ENCODE measurements at places on chromosomes 6 and 20.
A peak's percentile ranks its signal among the peaks of the same experiment; 100 is the strongest.

- no peak for DNase-seq
These were observed 46.5 kb upstream of the KLHL31 start for GRCh38 chr6:53712078-53712477.

- no peak for DNase-seq
These were observed 30.5 kb upstream of the SLCO4A1 start for GRCh38 chr20:62611819-62612218.

- no peak for DNase-seq
These were observed 236.0 kb upstream of the STXBP5 start for GRCh38 chr6:146968041-146968760.

GRCh38 chr6:3856576-3856975 is 7.4 kb downstream of the FAM50B start:
- no peak for DNase-seq

- DNase-seq = no peak
These were observed 508.0 kb downstream of the TBC1D32 start for GRCh38 chr6:120826253-120826652.

- peak; percentile 50 for DNase-seq
These were observed 19.0 kb downstream of the PACSIN1 start for GRCh38 chr6:34484899-34485298.

- no peak for DNase-seq
These were observed 10.5 kb upstream of the BEND3 start for GRCh38 chr6:107125771-107126170.

DNA sequence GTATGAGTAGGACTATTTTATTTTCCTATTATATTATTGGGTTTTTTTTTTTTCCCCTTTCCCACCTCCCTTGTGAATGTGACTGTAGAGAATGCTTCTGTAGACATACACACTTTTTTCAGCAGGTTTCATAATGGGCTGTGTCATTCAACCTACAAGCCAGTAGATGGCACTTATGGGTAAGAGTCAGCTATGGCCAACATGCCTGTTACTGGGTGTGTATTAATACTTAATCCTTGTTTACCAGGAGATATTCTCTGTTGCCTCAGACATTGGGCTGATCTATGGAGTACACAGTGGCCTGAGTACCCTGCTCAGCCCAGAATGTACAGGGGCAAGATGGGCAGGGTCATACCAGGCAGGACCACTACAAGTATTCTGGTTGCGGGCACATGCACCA is 382.5 kb downstream of the EPHA7 start:
- no peak for DNase-seq

GRCh38 chr6:156310701-156311100 is 466.5 kb upstream of the ARID1B start:
- DNase-seq = no peak

DNA sequence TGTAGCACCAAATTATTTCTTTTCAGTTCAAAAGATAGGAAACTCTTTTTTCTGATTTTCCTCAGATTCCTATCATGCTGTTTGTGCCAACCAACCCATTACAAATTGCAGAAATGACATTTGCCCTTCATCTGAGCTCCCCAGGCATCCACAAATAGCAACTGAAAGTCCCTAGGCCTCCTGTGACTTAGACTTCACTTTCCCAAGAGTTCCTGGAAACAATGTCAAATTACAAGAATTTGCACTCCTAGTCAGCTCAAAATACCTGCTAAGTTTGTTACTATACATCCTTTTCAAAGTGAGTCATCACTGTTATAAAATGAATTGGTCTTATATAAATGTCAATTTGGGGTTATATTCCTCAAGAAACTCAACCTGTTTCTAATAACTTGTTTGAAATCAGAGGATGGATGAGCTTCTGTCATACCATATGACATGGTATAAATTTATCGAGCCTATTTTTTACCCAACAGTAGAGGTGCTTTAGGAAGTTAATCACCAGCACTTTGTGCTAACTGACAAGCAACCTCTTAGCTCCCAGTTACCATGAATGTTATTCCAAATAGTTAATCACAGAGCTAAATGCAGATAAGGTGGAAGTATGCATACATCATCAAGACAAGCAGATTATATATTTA is 256.5 kb downstream of the HACE1 start:
- no peak for DNase-seq

DNA sequence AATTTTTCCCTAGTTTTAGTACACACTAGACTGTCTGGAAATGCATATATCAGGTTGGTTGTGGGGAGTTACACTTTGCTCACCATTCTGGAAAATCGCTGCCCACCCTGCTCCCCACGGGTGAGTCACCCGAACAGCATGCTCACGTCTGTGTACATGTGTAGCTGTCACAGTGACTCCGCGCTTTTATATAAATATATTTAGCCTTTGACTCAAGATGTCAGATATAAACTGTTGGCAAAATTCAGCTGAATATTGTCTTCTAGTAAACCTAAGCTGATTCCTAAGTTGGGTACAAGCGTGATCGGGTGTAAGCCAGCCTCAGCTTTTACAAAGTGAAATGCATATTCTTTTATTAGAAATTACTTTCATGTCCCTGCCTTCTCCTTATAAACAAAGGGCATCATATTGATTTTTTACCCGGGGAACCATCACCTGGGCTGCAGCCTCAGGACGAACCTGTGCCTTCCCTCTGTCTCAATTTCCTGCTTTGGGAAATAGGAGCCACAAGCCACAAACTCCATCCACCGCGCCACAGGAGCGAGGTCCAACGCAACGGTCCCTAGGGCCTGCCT is 4.3 kb downstream of the SDCBP2 start:
- no peak for DNase-seq

DNA sequence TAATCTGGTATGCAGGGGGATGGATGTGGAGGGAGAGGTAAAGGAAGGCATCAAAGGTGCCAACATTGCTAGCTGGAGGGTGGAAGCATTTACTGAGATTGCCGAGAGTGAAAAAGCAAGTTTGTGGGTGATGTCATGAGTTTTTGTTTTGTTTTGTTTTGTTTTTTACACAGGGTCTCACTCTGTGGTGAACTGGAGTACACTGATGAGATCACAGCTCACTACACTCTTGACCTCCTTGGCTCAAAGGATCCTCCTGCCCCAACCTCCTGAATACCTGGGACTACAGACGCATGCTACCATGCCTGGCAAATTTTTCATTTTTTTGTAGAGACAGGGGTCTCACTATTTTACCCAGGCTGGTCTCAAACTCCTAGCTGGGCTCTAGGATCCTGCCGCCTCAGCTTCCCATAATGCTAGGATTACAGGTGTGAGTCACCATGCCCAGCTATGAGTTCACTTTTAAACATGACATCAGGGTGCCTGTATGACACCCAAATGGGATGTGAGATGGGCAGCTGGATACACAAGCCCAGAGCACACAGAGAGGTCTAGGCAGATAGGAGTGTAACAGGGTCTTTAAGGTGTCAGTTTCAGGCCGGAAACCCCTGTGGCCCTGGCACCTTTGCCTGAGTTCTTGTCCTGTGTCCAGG is 35.1 kb upstream of the HMGA1 start:
- no peak for DNase-seq

GRCh38 chr20:46282669-46283068 is 25.6 kb downstream of the CDH22 start:
- DNase-seq = no peak

DNA sequence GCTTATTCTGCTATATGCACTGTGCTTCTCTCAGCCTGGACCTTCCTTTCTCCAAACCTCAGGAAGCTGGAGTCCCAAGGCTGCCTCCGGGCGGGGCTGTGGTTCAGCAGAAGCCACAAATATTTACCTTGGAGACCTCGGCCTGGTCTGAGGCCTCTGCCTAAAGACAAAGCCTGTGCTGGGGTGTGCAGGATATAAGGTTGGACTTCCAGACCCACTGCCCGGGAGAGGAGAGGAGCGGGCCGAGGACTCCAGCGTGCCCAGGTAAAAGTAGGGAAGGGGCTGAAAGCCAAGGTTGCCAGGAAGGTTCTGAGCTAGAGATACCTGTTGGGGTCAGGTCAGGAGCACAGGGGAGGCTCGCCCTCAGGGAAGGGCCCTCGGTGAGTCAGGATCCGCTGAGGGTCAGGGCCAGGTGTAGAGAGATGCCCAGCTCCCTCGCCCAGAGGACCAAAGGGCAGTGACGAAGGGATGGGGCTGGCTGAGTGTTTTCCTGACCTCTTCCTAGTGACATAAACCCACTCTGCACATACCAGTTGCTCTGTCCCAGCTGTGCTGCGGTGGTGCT is at the start of gene BPIFB1:
Gene BPIFB1 (plus strand): TSS at position 224 of the 565 bp plus-strand sequence. CDS start 2,860 bp downstream, outside the sequence.
- no peak for DNase-seq

DNA sequence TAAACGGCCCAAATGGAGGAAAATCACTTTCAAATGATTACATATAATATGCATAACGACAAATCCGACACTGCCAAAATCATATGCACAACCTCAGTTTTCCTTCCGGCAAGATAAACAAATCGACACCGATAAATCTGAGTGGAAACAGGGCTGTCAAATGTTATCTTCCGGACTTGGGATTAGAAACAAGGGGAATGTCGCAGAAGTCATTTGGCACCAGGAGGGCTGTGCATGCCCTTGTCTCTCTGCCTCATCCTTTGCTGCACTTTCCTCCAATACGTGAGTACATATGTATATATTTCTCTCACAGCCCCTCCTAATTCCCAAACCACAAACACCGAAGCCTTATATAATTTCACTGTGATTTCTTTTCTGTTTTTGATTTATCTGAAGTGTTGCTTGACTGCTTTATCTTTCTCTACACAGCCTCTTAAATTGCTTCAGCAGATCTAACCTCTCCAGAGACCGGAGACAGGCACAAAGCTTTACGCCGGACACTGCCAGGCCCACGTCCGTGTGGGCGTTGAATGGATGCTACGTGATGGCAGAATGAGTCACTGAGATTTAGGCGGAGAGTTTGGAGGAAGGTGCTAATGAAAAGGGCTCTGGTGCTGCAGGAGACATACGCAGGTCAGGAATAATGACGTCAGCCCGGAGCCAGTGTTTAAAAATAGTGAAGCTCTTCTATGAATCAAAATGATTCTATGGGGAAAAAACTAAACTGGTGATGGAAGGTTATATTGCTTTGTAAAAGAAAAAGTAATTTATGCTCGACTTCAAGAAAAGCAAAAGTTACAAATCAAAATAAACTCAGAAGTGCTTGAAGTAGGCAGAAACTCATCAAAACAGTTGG is 21.0 kb upstream of the PRELID3B start:
- DNase-seq = no peak

- DNase-seq = no peak
These were observed 1.7 kb upstream of the PLA2G7 start for GRCh38 chr6:46736906-46737305.

DNA sequence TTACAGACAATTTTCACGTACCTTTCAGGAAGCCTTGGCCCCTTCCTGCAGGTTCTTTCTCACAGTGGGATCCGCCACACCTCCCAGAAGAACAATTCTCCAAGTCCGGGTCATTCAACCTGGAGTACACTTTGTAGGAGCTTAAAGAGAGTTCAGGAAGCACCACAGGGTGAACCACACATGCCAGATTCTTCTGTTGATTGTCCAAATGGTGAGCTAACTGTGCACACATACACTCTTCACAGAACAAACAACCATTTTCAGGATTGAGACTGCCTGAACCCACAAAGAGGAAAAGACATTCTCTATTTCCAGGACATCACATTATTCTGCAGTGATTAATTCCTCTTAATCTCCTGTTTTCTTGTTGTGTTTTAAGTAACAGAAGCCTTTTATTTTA is 51.0 kb downstream of the SCGN start:
- no peak for DNase-seq

DNA sequence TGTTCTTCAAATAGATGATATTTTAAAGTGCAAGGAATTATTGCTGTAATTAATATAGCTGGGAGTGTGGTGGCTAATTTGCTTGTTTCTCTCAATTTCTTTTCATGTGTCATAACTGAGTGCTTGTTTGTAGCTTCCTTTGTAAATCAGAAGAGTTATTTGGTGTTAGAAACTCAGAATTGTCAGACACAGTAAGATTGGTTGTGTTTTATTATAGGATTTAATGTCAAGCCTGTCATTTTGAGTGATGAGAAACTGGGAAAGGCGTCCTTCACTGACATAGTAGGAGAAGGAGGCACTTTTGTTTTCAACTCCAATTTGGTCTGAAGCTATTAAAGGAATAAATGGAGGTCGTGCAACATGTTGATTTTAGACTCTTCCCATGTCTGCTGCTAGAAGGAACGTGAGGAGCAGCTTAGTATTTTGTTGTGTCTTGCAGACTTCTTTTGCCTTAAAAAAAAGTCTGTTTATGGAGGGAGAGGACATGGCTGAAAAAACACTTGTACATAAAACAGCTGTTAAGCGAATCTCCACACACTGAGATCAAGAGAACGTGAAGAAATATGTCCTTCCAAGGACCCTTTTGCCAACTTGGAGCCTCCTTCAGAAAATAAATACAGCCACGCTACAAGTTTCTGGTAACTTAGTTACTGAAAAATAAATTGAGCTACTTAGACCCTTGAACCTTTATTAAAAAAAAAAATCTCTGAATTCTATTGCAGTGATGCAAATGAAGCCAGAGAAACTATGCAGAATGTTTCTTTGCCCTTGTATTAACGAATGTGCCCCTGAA is 59.5 kb downstream of the BMP6 start:
- no peak for DNase-seq

DNA sequence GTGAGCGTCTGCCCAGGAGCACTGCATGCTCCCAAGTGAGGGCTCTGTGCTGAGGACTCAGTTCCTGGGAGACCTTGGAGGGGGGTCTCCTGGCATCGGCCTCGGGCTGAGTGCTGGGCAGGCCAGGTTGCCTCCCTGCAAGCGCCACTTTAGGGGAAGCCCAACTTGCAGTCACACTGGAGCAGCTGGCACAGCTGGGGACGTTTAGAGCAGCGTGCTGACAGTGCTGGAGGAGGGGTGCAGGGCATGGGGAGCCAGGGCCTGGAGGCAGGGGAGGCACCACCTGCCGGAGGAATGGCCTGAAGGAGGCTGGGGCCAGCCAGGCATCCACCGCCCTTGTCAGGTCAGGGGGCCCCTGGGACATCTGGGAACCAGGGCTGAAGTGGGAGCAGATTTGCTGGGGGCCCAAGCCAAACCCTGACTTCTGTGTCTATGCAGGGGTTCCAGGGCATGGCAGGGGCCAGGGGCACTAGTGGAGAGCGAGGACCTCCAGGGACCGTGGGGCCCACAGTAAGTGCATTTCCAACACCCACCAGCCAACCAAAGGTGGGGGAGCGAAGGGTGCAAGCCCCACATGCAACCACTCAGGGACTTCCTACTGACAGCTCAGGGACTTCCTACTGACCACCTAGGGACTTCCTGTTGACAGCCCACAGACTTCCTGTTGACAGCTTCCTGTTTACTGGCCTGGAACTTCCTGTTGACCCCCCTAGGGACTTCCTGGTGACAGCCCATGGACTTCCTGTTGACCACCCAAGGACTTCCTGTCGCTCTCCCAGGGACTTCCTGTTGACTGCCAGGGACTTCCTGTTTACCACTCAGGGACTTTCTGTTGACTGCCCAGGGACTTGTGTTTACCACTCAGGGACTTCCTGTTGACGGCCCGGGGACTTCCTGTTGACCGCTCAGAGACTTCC is 33.6 kb downstream of the COL20A1 start:
- DNase-seq = no peak

DNA sequence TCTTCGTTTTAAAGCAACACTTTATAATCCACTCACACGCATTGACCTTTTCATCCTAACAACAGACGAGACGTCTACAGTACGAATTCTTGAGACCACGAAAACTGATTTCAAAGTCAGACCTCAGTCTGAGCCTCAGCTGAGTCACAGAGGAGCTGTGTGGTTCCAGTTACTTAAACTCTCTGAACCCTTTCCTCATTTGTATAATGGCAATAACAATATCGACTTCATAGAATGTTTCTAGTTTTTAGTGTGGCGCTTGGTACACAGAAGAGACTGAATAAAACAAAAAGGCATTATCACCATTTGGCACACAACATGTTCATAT is 236.9 kb downstream of the ATXN1 start:
- no peak for DNase-seq

GRCh38 chr6:160972111-160972510 is 19.5 kb upstream of the MAP3K4 start:
- DNase-seq = no peak
